ENCODE measurements at places on chromosomes 11 and 22. TPM values are rescaled to one million over a fixed set of nuclear protein-coding genes. Genes with fewer than 3 reads are reported as not detected.
A peak's percentile ranks its signal among the peaks of the same experiment; 100 is the strongest.

DNA sequence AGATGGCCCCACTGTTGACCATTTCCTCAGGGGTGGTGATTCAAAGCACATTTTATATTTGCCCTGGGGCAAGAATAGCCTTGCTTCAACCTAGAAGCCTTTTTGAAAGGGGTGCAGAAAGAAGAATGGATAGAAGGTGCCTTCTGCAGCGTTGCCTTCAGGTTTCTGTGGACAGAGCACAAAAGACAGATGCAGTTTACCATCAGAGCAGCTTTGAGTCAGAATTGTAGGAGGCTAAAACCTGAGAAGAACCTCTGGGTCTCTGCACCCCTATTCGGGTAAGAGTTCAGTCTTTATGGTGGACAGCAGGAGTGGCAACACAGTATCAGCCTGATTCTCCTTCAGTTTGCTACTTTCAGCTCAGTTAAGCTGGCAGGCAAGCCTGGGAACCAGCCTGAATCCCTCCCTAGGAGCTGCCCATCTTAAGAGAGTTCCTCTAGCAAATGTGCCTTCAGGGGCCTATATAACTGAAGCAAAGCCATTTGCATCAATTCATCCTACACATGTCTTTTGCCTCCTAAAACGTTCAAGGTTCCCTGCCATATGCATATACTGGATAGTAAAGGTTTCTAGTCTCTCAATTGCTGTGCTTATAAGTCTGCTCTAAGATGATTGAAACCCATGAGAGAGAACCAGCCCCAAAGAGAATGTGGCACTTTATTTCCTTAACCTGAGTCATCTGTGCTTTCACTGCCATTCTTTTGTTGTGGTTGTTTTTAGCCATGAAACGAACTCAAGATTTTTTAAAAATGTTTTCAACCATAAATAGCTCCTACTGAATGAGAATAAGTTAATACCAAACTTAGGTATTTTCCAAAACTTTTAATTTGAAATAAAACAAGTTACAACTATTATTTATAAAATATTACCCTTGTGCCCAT is 123.0 kb downstream of the TRIM44 start:
- no peak for DNase-seq

GRCh38 chr22:25564979-25565677 is 653 bp downstream of the GRK3 start:
- DNase-seq, result no peak

DNA sequence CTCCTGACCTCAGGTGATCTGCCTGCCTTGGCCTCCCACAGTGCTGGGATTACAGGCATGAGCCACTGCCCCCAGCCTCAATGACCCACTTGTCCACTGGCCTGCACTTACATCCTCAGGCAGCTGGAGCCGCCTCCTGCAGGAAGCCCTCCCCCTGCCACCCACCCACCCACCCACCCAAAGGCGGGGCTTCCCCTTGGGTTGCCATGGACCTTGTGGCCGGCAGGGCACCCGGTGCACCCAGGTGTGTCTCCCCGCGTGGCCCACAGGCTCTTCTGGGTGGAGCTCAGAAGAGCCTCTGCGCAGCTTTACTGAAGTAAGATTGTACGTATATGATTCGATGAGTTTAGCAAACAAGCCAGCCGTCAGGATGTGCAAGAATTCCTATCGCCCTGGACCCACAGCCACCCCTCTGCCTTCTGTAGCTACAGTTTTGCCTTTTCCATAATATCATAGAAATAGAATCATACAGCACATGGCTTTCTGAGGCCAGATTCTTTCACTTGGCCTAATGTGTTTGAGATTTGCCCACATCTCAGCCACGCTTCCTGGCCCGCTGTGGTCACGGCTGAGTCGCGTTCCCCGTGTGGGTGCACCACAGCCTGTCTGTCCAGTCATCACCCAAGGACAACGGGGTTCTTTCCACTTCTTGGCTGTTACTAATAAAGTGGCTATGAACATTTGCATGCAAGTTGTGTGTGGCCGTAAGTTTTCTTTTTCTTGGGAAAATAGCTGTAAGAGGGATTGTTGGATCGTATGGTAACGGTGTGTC is 5.3 kb upstream of the BRSK2 start:
- no peak for DNase-seq

GRCh38 chr11:125061281-125061680 is 1.8 kb upstream of the SLC37A2 start:
- DNase-seq, result no peak

GRCh38 chr22:45682064-45682463 is 10.4 kb downstream of the ATXN10 start:
- no peak for DNase-seq

- no peak for DNase-seq
Observed at GRCh38 chr11:3939211-3939610, 83.7 kb downstream of the STIM1 start.

GRCh38 chr11:121406291-121406690 is 45.8 kb upstream of the SORL1 start:
- no peak for DNase-seq

The TREH gene
- total RNA-seq, result not detected

The CDCA5 gene
- 6.9 TPM for total RNA-seq

The APOL1 gene
- total RNA-seq, result 1.8 TPM

The ZNHIT2 gene
- total RNA-seq, result 21.3 TPM

DNA sequence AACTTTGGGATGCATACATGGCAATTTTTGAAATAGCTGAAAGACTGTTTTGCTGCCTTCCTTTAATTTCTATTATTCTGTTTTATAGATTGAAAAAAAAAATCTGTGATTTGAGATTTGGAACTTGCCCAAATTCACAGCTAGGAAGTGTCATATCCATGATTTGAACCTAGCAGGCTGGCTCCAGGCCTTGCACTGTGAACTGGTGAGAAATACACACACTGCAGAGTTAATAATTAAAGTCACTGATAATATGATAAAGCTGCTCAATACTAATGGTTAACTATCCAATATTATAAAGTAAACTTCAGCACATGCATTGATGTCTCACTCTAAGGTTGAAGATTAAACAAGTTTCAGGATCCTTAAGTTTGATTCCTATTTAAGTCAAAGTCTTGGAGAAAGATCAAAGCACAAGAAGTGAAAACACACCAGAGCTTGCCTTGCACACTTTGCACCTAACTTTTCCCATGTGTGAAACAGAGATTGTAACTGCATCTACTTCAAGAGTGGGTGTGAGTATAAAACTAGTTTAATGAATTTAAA is 150.6 kb upstream of the CCDC179 start:
- no peak for DNase-seq

DNA sequence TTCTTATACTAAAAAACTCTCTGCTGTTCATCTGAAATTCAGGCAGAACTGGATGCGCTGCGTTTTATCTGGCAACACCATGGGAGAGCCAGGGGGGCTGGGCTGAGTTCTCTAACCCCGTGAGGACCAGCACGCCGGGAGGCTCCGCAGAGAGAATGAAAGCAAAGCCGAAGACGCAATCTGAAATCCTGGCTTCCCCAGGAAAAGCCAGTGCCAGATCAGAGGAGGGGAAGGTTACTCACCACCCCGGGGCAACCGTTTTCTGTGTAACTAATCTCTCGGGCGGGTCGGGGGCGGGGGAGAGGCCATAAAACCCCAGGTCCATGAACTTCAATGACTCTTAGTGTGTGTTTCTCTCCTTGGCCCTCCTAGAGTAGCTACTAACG is 99.4 kb downstream of the SHANK2 start:
- peak; percentile 47 for DNase-seq

GRCh38 chr22:36180038-36180880 is 19.7 kb upstream of the APOL3 start:
- no peak for DNase-seq

- DNase-seq, result peak; percentile 1
Observed at GRCh38 chr11:91299980-91300379, 924.6 kb upstream of the FAT3 start.

- no peak for DNase-seq
Observed at GRCh38 chr11:66437979-66438503, 607 bp downstream of the MRPL11 start.

The C22orf31 gene
- not detected for total RNA-seq

- DNase-seq, result no peak
Observed at GRCh38 chr11:116326146-116326545, 446.6 kb downstream of the BUD13 start.

The FOLR3 gene
- total RNA-seq, result 0.34 TPM

- no peak for DNase-seq
Observed at GRCh38 chr11:17581732-17582053, 34.6 kb downstream of the OTOG start.

DNA sequence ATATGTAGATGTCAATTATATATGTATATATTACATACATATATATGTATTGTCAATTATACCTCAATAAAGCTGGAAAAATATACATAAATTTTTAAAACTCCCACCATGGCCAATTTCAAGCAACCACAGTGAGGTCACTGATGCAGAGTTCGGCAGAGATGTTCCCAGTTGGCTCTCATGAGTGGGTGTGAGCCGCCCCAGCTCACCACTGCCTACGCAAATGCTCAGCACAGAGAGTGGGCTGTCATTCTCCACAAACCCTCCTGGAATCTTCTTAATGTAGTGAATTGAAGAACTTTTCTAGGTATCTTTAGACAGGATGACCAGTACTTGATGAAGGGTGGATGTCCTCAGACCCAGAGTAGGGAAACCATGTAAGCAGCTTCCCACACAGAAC is 96.6 kb upstream of the TMEM45B start:
- no peak for DNase-seq

DNA sequence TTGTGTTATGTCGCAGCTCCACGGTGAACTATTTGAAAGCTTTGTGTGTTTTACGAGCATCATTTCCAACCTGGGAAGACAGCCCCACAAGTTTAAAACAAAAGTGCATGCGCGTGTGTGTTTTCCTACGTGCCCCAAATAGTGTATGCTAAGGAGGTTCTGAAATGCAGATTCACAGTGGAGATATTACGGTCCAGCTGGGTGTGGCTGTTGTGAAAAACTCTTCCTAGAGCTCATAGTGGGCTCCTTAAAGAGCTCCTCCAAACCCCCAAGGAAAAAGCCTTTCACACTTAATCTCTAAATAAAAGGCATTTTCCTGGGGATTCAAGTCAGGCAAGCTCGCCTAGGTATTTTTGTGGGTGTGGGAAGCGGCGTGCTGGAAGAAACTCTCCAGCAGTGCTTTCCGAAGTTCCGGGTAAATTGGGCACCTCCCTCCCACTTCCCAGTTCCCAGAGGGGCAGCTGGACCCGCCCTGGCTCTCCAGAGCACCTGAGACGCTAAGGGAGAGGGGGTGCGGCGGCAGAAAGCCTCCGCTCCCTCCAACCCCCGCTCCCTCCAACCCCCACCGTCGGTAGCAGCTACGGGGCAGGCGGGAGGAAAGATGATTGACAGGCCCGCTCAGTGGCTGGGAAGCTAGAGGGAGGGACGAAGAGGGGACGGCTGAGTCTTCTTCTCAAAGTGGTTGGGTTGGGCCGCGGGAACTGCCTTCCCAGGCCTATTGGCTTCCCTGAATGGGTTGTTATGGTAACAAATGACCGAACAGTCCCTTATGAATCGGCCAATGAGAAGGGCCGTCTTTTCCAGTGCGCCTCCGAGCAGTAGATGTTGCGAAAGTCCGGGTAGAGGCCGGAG is 561 bp upstream of the PCF11 start:
- DNase-seq, result peak; percentile 100

- peak; percentile 45 for DNase-seq
Observed at GRCh38 chr11:19093976-19094375, 23.0 kb upstream of the ZDHHC13 start.

GRCh38 chr11:41201156-41201555 is 258.3 kb downstream of the LRRC4C start:
- no peak for DNase-seq

- DNase-seq, result no peak
Observed at GRCh38 chr11:72075109-72075508, 5.2 kb downstream of the NUMA1 start.

The RIC8A gene
- 116 TPM for total RNA-seq

The NPAT gene
- 14.1 TPM for total RNA-seq

The DDI1 gene
- total RNA-seq, result not detected

GRCh38 chr22:50004918-50005317 is 7.6 kb downstream of the IL17REL start:
- no peak for DNase-seq

The SLC16A8 gene
- 0.08 TPM for total RNA-seq

The BAIAP2L2 gene
- total RNA-seq, result 4.1 TPM

DNA sequence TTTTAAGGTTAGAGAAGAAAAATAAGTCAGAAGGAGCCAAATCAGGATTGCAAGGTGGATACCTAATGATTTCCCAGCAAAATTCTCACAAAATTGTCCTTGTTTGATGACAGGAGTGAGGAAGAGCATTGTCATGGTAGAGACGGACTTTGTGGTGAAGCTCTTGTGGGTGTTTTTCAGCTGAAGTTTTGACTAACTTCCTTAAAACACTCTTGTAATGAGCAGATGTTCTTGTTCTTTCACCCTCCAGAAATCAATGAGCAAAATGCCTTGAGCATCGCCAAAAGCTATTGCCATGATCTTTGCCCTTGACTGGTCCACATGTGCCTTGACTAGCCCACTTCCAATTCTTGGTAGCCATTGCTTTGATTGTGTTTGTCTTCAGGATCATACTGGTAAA is 20.0 kb downstream of the CALCB start:
- DNase-seq, result no peak

Data from kidney epithelial cell (primary cell).